Activated CD4-positive, alpha-beta memory T cell treated with anti-CD3 and anti-CD28 coated beads, Interleukin-2, amount 10 ng/mL, durations not matched to agents 7 days and 5 days (primary cell): ENCODE measurements at places on chromosomes 5 and 9. TPM values are rescaled to one million over a fixed set of nuclear protein-coding genes. Genes with fewer than 3 reads are reported as not detected.

- no peak overlapping the region for H3K27ac ChIP-seq
- H3K4me1 ChIP-seq = peaks cover 5% of the 10 kb centered on the region
- no peak for DNase-seq
- no peak overlapping the region for H3K4me3 ChIP-seq
- no peaks in the 10 kb centered on the region for H3K36me3 ChIP-seq
These were observed 71.1 kb upstream of the IL17B start for GRCh38 chr5:149450199-149450598.

DNA sequence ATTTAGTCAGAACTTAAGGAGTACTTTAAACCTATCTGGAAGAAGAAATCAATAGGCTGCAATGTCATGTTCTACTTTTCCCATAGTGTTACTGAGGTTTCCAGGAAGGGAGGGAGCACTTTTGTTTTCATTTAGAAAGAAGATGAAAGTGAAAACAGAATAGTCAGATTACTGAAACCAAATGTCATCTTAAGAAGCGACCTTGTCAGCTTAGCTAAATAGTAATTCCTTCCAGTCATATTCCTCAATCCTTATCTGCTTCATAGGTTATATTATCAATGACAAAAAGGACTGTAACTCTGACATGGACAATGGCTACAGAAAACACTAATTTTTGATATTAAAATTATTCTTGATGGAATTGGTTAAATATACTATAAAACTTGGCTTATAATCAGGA lies 27.7 kb downstream of the SAR1B start:
- H3K27me3 ChIP-seq = no peaks in the 10 kb centered on the region
- peaks cover 67% of the 10 kb centered on the region for H3K36me3 ChIP-seq
- H3K4me3 ChIP-seq = no peak overlapping the region
- H3K27ac ChIP-seq = peak overlapping the region; percentile 50
- H3K4me1 ChIP-seq = peaks cover 53% of the 10 kb centered on the region

DNA sequence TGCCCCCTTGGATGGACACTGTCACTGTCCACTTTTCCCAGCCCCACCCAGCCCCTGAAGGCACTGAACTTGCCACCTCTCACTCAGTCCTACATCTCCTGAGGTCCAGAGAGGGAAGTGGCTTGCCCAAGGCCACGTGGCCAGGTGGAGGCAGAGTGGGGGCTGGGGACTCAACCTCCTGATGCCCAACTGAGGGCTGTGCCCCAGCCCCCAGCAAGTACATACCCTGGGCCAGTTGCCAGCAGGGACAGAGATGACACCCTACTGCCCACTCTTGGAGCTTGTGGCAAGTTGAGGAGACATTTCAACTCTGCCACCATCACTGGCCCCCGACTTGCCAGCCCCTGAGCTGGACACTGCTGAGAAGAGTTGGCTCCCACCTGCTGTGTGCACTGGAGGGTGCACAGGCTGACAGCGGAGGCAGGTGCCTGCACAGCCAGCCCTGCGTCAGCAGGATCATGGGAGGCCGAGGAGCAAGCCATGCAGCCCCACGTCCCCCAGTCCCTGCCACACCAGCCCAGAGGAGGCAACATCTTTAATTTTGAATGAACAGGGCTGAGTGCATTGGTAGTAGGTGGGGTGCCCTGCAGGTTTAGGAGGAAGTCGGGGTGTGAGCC lies 39.4 kb downstream of the UNC5A start:
- no peak for DNase-seq
- H3K36me3 ChIP-seq = no peaks in the 10 kb centered on the region
- H3K4me3 ChIP-seq = no peak overlapping the region
- H3K27ac ChIP-seq = no peak overlapping the region

DNA sequence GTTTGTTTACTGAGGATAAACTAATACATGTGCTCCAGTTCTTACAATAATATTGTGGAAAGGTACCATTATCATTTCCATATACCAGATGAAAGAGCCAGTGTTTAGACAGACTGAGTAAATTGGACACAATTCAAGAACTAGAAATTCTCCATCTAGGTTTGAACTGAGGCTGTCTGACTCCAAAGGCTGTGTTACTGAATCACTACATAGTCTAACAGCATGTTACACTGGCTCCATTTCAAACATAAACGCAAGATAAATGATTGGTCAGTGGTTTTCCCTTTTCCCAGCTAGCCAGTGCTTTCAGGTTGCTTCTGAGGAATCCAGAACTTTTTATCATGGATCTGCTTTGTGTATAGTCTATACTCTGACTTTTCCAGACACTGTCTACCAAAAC lies 8.1 kb downstream of the SPDL1 start:
- H3K4me1 ChIP-seq = peaks cover 8% of the 10 kb centered on the region
- H3K27ac ChIP-seq = no peak overlapping the region

- no peak overlapping the region for H3K4me3 ChIP-seq
- peaks cover 4% of the 10 kb centered on the region for H3K4me1 ChIP-seq
- peaks cover 4% of the 10 kb centered on the region for H3K36me3 ChIP-seq
These were observed 2.0 kb downstream of the ADCY2 start for GRCh38 chr5:7397937-7398336.

- no peak overlapping the region for H3K27ac ChIP-seq
- no peaks in the 10 kb centered on the region for H3K36me3 ChIP-seq
- H3K27me3 ChIP-seq = no peaks in the 10 kb centered on the region
- H3K4me1 ChIP-seq = peaks cover 4% of the 10 kb centered on the region
- DNase-seq = no peak
These were observed 655.2 kb upstream of the RIOK2 start for GRCh38 chr5:97838214-97838613.

DNA sequence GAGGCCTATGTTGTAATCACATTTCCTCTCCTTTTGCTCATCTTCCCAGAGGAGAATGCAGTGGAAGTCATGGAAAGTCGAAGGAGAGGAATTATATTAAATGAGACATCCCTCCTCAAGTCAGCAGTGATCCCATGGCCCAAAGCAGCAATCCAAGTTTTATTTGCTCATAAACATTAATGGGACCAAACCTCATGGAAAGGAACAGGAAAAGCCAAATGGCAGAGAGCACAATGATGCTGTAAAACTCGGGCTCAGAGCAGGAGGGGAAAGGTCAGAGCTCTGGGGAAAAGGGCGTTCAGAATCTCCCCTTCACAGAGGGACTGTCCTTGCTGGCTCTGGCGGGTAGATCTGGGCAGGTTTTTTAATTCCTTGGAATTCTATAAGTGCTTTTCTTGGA lies 175.8 kb downstream of the C5orf15 start:
- H3K27ac ChIP-seq = no peak overlapping the region
- peaks cover 5% of the 10 kb centered on the region for H3K27me3 ChIP-seq
- H3K4me3 ChIP-seq = no peak overlapping the region
- no peaks in the 10 kb centered on the region for H3K4me1 ChIP-seq
- no peaks in the 10 kb centered on the region for H3K36me3 ChIP-seq

GRCh38 chr9:36902861-36903524 lies 131.1 kb downstream of the PAX5 start:
- H3K4me3 ChIP-seq = no peak overlapping the region
- H3K4me1 ChIP-seq = peaks cover 10% of the 10 kb centered on the region
- H3K27ac ChIP-seq = no peak overlapping the region
- no peak for DNase-seq
- no peaks in the 10 kb centered on the region for H3K36me3 ChIP-seq
- peaks cover 43% of the 10 kb centered on the region for H3K27me3 ChIP-seq

DNA sequence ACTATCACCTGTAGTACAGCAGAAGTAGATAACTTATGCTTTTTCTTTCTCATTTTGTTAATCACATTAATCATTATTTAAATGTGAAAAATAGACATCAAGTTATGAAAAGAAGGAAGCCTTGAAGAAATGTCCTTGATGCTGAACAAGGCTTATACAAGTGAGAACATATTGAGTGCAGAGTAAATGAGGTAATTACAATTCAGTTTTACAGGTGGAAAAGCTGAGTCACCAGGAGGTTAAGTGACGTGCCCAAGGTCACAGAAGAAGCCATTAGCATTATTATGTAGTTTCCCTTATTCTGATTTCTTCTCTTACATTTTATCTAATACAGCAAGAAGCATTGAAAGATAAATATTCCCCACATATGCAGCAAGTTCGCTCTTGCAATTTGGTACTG lies 998.5 kb upstream of the CDH6 start:
- DNase-seq = no peak
- H3K4me3 ChIP-seq = no peak overlapping the region
- H3K27ac ChIP-seq = no peak overlapping the region
- H3K36me3 ChIP-seq = no peaks in the 10 kb centered on the region

DNA sequence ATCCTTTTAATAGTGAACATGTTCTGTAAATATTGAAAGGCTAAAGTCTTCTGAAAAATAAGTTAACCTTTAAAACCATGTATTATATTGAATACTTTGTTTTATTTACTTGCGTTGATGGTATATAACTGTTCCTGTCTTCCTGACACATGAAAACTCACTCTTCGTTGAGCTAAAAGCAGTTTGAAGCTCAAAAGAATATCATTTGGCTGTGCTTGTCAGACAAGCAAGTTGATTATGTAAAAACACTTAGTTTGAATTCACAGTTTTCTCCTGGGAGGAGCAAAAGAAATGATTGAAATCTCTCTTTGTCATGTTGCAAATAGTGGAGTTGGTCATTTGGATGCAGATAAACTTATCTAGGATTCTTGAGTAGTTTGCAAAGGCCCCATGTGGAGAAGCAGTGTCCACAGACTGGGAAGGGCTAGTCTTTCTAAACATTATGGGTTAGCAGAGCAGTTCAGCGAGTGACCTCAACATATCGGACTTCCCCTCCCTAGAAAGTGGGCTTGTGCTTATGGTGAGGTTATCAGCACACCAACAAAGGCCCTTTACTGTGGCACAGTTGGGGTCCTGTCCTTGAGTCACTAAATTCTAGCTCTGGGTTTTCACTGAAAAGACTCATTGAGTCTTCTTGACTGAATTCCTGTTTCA lies 290.4 kb downstream of the CSNK1G3 start:
- H3K27ac ChIP-seq = no peak overlapping the region
- no peak for DNase-seq
- no peaks in the 10 kb centered on the region for H3K4me1 ChIP-seq
- H3K27me3 ChIP-seq = no peaks in the 10 kb centered on the region
- no peaks in the 10 kb centered on the region for H3K36me3 ChIP-seq

- H3K4me1 ChIP-seq = no peaks in the 10 kb centered on the region
- H3K36me3 ChIP-seq = no peaks in the 10 kb centered on the region
- DNase-seq = no peak
- H3K27ac ChIP-seq = no peak overlapping the region
- H3K4me3 ChIP-seq = no peak overlapping the region
These were observed 1866.7 kb upstream of the C9orf72 start for GRCh38 chr9:29439961-29440360.

DNA sequence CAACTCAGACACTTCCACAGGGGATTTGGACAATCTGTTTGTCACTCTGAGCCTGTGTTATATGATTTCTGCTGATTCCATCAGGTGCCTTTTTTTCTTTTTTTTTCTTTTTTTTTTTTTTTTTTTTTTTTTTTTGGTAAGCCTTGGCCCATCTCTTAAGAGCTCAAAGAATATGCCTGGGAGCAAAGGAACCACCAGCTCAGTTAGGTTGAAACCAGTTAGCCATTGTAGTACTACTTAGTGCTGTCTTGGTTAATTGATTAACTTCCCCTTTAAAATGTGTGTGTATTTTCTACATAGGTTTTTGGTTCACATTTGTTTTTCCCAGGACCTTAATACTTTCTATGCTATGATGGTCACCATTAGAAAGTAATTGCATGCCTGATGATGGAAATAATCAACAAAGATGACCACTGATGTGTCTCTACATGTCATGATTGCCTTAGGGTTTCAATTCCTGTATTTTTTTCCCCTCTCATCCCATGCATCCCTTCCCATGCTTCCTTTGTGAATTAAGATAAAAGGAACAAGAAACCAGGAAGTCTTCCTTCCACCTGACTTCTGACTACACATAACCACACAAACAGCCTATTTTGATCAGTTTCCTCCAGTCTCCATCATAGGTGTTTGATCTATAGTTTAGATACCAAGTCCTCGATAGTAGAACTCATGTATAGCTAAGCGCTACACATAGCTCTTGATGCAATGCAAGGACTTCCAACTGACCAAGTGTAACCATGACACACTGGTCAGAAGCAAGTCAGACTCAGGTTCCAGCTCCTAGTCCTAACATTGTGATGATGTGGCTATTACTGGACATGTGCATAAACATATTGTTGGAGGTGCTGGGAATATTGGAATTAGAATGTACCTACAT lies 306.1 kb downstream of the EFNA5 start:
- H3K27me3 ChIP-seq = no peaks in the 10 kb centered on the region
- no peak overlapping the region for H3K4me3 ChIP-seq
- H3K4me1 ChIP-seq = peaks cover 1% of the 10 kb centered on the region
- H3K36me3 ChIP-seq = no peaks in the 10 kb centered on the region
- no peak for DNase-seq

GRCh38 chr5:133799571-133800237 lies 168.7 kb downstream of the C5orf15 start:
- H3K4me3 ChIP-seq = no peak overlapping the region
- H3K4me1 ChIP-seq = no peaks in the 10 kb centered on the region
- no peaks in the 10 kb centered on the region for H3K36me3 ChIP-seq
- H3K27ac ChIP-seq = no peak overlapping the region

DNA sequence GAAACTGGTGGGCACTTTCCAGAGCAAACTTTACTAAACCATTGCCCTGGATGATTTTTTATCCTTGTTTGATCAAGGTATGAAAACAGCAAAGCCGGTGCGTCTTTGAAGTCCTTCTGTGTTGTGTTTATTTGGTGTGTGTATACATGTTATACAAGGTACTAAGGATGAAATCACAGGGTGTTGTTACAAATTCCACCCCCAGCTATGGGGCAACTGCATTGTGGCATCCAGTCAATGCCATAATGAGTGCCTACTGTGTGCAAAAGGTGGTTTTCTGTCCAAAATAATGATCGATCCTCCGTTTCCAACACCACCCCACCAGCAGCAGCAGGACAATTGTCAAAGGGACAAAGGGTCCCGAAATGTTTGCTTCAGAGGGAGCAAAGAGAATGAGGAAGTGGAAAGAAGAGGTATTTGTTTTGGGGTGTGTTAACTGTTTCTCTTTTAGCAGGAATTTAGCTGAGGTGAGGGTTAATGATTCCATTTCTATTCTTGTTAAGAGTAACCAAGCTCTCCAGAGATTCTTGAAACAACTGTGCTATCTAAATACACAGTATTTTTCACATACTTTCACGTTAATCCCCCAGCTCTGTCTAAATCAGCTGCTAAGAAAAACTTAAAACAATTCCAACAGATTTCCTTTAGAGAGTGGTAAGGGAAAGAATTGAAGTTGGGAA lies 568.7 kb upstream of the KLF4 start:
- H3K27me3 ChIP-seq = no peaks in the 10 kb centered on the region
- H3K4me1 ChIP-seq = no peaks in the 10 kb centered on the region
- no peak for DNase-seq

GRCh38 chr9:70438341-70438928 lies 24.0 kb upstream of the KLF9 start:
- H3K27ac ChIP-seq = peak overlapping the region; percentile 21
- H3K4me3 ChIP-seq = no peak overlapping the region

GRCh38 chr5:111585291-111585690 lies 73.0 kb upstream of the STARD4 start:
- DNase-seq = no peak
- H3K4me3 ChIP-seq = no peak overlapping the region
- H3K27ac ChIP-seq = no peak overlapping the region
- peaks cover 6% of the 10 kb centered on the region for H3K27me3 ChIP-seq

Gene PLAC8L1
- total RNA-seq = not detected

Gene PCDHAC2
- total RNA-seq = not detected

Gene GRXCR2
- total RNA-seq = not detected

Gene NMUR2
- not detected for total RNA-seq
